ENCODE measurements at places on chromosomes 4 and X.

DNA sequence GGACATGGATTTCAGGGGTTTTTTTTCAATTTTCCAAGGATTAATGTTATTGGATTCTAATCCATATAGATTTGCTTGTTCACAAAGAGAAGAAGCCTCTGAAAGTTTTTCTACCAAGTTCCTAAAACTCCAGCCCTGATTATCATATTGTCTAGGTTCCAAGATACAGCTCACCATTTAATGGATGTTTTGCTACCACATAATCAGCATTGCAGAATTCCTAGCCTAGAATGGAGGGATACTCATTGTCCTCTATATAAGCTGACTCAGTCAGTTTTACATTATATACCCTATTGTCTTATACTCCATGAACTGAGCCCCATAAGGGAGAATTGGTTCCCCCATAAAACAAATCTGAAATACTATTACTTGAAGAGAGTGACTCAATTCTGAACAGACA, 664.7 kb upstream of the FAM241A start:
- DNase-seq = no peak

DNA sequence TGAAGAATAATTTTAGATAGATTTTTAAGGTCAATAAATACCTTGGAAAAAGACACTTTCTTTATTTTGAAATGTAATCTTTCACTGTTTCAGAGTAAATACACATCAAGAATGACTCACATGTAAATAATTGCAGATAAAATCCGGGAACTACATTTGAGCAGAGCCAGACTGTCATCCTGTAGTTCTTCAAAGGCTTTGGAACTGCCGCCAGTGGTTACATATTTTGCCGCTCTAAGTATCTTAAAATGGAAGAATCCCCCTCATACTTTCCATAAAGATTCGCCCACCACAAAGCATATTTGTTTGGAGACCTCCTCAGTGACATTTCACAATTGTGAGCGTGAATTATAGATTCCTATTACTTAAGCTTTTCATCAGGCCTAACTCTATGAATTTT, 607.8 kb upstream of the ZFP42 start:
- DNase-seq = no peak

GRCh38 chr4:161061046-161061445, 1102.8 kb downstream of the FSTL5 start:
- DNase-seq = no peak

GRCh38 chrX:78708262-78708661, 39.3 kb upstream of the LPAR4 start:
- DNase-seq = peak; percentile 47

- DNase-seq = no peak
Measured at GRCh38 chr4:24321131-24321530, 263.2 kb downstream of the DHX15 start.

- DNase-seq = no peak
Measured at GRCh38 chr4:51884055-51884454, 41.1 kb downstream of the DCUN1D4 start.

DNA sequence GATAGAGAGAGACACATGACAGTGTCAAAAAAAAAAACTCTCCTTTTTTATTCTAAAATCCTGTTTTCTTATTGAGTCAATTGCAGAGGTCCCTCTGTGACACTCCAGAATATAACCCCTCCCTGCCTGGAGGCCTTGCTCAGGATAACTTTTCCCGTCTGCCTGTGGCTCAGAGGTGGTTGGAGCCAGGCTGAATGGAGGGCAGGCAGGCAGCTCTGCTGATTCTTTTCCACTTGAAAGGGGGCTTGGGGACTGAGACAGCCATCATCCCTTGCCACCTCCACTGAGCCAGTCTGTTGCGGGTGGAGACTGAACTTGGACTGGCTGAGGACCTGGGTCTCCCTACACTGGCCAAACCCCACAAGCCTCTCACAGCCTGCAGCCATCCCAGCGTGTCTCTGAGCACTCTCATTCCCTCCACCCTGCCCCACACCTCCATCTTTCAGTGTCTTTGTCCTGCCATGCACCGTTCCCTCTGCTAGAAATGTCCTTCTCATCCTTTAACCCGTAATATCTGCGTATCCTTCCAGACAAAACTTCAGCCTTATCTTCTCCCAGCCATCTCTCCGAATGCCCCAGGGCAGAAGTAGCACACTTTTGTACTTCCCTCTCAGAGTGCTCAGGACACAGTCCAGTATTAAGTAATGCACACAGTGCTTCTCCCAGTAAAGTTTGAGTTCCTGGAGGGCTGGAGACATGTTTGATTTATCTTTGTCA, 139.9 kb downstream of the CHIC2 start:
- peak; percentile 13 for DNase-seq

GRCh38 chrX:53089224-53089842, 4.6 kb upstream of the KANTR start:
- peak; percentile 72 for DNase-seq

- peak; percentile 34 for DNase-seq
Measured at GRCh38 chrX:2691543-2692220, 587 bp downstream of the CD99 start.

DNA sequence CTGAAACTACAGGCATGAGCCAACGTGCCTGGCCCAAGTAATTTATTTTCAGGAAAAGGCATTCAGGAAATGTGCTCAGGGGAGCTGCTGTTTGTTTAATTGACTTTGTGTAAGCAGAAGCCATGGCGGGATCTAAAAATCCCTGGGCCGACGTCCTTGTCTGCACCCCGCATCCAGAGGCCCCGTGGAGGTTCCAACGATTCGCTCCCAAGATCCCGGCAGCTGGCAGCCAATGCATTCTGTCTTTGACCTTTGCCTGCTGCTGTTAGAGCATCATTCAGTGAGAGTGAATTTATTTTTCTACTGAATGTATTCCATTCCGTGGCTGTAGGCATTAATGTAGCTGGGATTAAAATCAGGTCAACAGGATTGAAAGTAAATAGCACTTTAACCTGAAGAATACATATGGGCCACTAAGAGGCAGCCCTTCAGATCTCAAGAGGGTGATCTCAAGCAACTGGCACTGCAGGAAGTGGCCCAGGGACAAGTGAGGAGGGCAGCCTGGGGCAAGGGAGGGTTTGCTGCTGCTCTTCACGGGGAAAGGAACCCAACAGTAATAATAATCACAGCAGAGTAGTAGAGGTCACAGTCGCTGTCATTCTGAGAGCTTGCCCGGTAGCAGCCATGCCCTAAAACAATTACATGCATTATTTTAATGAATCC, 75.2 kb downstream of the PSAPL1 start:
- DNase-seq = no peak

DNA sequence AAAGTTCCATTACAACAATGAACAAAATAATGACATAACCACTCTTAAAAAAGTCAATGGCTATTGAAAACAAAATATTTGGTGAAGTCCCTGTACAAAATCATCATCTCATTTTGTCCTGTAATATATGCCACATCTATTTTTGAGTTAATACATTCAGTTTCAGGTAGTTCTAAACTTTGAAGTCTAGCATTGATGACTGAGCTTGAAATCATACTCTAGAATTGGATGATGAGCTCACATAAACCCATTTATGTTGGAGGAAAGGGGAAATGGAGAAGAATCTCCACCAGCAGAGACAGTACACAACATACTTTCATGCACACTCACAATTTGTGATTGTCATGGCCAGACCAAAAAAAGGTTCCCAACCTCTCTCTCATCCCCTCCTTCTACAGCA, 371.1 kb upstream of the NR3C2 start:
- no peak for DNase-seq

- DNase-seq = no peak
Measured at GRCh38 chr4:8002525-8003309, 63.1 kb upstream of the AFAP1 start.

DNA sequence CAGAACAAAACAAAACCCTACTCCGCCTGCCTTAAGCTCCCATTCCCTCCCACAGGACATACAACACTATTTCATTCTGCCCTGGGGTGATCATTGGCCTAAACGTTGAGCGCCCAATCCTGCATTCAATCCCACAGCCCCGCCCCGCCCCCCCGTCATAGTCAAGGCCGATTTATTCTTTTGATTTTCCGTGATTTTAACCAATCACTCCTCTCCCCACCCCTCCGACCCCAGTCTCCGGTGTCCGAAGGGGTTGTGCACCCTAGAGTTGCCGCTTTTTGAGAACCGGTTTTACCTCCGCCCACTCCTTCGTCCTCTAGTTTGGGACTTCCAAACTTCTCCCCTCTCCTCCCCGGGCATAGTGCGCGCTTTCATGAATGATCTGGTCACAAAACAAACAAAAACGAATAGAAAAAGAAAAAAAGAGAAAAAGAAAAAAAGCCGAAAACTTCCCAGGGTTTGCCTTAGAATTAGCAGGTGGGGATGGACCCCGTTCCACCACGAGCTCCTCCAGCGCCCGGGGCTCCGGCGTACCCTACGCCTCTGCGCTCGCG, 446 bp upstream of the UBE2A start:
- peak; percentile 72 for DNase-seq

- DNase-seq = no peak
Measured at GRCh38 chrX:9693307-9694001, 72.2 kb downstream of the GPR143 start.
